ENCODE measurements at places on chromosomes 3 and 15. TPM values are rescaled to one million over a fixed set of nuclear protein-coding genes. Genes with fewer than 3 reads are reported as not detected.

LRRC31 gene
- not detected for total RNA-seq

OR5K4 gene
- not detected for total RNA-seq

MIX23 gene
- 47.6 TPM for total RNA-seq

WDR72 gene
- 5.9 TPM for total RNA-seq

MORC1 gene
- total RNA-seq = not detected

APOD gene
- total RNA-seq = 1.2 TPM

HDAC11 gene
- 8.0 TPM for total RNA-seq

GRAMD2A gene
- 0.16 TPM for total RNA-seq

TAMM41 gene
- 29.9 TPM for total RNA-seq

CLDN11 gene
- total RNA-seq = 0.22 TPM

TMEM62 gene
- total RNA-seq = 8.8 TPM

CEMIP gene
- 1.2 TPM for total RNA-seq

COX17 gene
- total RNA-seq = 104 TPM

SOX14 gene
- not detected for total RNA-seq

TP63 gene
- total RNA-seq = 0.14 TPM

REC114 gene
- total RNA-seq = not detected

UQCC5 gene
- 64.2 TPM for total RNA-seq

CDAN1 gene
- 6.2 TPM for total RNA-seq

ROBO2 gene
- not detected for total RNA-seq

MNS1 gene
- 2.6 TPM for total RNA-seq

DPPA2 gene
- not detected for total RNA-seq

MRPL47 gene
- total RNA-seq = 39.0 TPM

CSNK1G1 gene
- 17.3 TPM for total RNA-seq

NECTIN3 gene
- 28.4 TPM for total RNA-seq

SLC9C1 gene
- not detected for total RNA-seq

PROK2 gene
- total RNA-seq = not detected

PCLAF gene
- 177 TPM for total RNA-seq

CAPN7 gene
- total RNA-seq = 26.1 TPM
